Spinal cord (tissue), 10 donors: ENCODE measurements at places on chromosomes 2 and 18.

GRCh38 chr2:116718451-116718850 lies 1096.0 kb upstream of the DDX18 start:
- DNase-seq: no peak

- DNase-seq: no peak
Observed at GRCh38 chr2:74602586-74603281, 45.4 kb downstream of the M1AP start.

DNA sequence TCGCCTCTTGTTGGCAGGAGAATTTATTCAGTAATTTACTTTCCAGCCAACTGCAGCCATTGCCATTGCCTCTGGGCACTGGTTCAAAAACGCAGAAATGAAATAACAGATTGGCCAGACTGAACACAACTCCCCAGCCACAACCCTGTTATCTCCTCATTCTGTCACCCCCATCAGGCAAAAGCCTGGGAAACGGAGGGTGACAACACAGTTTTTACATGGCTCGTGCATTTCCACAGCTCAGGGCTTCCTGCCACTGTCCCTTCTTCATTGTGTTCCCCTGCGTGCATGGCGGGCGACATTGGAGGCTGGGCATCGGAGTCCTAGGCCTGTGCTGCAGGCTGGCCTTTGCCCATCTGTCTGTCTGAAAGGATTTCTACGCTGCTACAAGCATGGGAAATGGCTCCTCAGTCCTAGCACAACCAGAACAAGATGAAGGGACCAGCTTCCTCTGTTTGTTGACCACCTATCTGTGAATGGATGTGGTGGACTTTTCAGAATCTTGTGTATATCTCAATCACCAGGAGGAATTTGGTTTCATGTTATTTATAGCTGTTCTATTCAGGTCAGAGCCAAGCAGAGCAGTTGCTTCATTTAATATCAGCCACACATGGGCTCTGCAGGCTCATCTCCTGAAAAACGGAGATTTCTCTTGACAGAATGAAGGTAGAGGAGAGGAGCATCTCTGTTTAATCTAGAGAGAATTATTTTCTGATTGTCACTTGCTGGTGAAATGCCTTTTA lies 107.0 kb downstream of the MGAT5 start:
- DNase-seq: peak; percentile 64

DNA sequence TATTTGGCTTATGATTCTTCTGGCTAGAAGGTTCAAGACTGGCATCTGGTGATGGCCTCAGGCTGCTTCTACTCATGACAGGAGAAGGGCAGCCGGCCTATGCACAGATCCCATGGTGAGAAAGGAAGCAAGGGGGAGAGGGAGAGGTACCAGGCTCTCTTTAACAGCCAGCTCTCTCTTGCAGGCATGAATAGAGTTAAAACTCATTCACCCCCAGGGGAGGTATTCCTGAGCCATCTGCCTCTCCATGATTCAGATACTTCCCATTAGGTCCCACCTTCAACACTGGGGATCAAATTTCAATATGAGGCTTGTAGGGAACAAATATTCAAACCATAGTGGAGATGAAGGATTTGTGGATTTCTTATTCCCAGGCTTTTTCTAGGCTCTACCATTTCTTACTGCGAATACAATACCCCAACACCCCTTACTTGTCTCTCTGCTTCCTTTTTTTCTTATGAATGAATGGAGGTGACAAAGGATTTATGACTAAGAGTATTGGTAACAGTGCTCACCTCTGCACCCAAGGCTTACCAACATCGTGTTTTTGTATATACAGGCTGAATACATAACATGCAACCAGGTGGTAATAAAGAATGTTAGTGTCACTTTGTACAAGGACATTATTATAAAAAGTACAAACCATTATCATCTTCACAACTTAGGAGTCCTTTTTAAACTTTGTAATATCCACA lies 454.6 kb upstream of the TRIB2 start:
- no peak for DNase-seq

- no peak for DNase-seq
Observed at GRCh38 chr2:174059178-174059883, 94.2 kb upstream of the SP3 start.

- no peak for DNase-seq
Observed at GRCh38 chr18:57943723-57944122, 100.3 kb upstream of the NEDD4L start.

GRCh38 chr2:96225016-96225533 lies 16.4 kb upstream of the STARD7 start:
- no peak for DNase-seq

DNA sequence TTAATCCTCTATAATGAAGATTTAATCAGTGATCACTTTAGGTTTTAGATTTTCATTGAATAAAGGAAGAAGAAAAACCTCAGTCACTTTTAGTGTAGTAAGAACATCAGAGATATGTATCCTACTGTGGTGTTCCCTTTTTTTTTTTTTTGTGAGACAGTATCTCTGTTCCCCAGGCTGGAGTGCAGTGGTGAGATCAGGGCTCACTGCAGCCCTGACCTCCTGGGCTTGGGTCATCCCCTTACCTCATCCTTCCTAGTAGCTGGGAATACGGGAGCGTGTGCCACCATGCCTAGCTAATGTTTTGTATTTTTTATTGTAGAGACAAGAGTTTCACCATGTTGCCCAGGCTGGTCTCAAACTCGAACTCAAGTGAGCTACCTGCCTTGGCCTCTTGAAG lies 5.1 kb downstream of the SLC39A10 start:
- no peak for DNase-seq

DNA sequence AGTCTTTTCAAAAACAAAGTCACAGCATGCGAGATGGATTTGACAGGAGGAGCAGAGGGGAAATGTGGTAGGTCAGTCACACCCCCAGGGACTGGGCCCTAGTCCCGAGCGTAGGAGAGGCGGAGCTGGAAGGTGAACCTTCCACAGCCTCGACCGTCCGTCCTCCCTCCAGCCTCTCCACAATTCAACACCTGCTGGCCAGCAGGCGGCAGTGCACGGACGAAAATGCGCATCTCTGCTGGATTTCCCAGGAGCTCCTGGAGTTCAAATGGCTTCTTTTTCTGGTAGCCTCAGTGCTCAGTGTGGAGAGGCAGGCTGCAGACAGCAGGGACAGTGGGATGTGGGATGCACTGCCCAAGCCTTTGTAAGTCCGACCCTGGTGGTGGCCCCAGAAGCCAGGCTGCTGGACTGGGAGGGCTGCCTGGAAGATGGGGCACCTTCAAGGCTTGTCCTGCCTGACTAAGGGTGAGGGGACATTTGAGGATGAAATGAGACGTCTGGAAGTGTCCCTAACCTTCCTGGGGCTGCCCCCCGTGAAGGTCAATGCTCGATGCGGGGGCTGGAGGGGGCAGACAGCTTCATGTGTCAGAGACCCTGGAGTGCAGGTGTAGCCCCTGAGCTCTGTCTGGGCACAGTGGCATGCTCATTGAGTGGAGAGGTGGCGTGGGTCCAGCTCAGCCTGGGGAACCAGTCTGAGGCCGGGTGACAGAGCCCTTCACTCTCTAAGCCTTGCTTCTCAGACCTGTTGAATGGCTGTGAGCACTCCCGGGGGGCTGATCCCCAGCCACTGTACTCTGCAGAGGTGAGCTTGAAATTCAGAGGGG lies 189.5 kb downstream of the TFCP2L1 start:
- peak; percentile 47 for DNase-seq

DNA sequence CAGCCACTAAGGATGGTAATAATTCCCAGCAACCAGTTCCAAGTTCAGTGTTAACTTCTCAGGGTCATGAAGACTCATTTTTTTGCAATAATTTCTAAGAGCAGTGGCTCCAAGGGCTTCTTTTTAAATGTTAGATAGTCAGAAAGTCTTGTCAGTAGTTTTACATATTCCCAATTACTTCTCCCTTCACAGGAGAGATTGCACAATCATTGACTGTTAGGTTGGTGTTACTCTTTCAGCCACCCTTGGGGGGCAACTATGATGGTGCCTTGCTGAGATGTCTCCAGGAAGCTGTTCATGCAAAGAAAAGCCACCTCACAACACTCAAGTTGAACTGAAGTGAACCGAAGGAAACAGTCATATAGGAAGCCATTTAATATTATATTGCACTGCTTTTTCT lies 127.9 kb upstream of the DOCK10 start:
- DNase-seq: no peak

- DNase-seq: no peak
Observed at GRCh38 chr2:210895132-210895531, 338.7 kb downstream of the CPS1 start.

GRCh38 chr2:170950221-170950761 lies 21.2 kb downstream of the GORASP2 start:
- DNase-seq: no peak

DNA sequence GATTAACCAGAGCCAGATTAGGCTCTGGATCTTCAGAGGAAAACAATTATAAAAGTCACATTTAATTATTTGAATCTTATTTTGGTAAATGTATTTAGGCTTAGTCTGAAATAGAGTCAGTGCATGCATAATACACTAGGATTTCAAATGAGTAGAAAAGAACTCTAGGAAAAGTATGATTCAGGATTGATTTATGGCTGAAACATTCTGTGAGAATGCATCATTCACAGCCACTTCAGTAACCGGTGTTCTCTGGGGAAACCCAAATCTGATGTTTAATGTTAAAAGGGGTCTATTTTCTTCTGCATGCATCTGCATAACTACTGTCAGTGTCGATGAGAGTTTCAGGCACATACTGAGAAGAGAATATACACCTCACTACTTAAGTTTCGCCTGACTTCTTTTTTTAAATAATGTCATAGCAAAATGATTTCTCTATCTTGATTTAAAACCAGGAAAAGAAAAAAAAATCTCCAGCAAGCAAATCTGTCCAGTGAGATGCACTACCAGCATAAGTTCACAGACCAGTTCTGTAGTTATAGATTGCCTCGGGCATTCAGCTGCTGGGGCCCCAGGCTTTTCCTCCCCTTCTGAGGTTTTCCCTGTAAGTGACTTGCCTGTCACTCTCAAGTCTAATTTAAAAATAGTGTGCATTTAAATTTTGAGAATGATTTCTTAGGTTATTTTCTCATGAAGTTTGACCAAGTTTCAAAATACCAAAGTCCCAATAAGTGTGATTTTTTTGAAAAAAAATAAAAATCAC lies 501.5 kb downstream of the NR4A2 start:
- peak; percentile 16 for DNase-seq

GRCh38 chr2:126513033-126513432 lies 142.9 kb upstream of the GYPC start:
- no peak for DNase-seq

DNA sequence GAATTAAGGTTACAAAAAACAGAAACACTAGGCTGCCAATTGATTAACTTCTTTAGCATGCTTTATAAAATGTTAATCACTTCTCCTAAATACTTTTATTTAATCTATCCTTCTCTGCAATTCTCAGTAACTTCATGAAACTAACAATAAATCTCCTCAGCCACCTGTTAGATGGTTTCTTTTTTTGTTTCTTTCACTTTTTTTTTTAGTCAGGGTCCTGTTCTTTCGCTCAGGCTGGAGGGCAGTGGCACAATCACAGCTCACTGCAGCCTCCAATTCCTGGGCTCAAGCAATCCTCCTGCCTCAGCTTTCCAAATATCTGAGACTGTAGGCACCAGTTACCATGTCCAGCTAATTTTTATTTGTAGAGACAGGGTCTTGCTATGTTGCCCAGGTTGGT lies 213.4 kb upstream of the STK17B start:
- DNase-seq: no peak

- DNase-seq: no peak
Observed at GRCh38 chr2:207813221-207813916, 43.7 kb upstream of the FZD5 start.

GRCh38 chr2:191363267-191363666 lies 118.1 kb downstream of the MYO1B start:
- no peak for DNase-seq

DNA sequence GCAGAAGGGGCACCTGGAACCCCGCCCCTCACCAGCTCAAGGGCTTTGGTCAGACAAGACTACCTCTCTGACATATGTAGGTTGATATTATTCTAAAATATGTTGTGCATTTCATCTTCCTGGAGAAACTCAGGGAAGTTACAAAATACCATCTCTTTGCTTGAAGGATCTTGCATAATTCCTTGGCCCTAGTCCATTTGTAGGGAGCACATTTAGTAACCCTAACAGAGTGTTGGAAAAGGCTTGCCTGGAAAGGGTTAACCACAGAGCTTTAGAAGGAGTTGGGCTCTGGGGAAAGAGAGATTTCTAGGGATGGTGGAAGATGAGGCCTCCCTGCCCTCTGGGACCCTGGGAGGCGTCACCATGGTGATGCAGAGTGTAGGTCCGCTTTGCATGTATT lies 143.0 kb upstream of the SLC1A4 start:
- no peak for DNase-seq

DNA sequence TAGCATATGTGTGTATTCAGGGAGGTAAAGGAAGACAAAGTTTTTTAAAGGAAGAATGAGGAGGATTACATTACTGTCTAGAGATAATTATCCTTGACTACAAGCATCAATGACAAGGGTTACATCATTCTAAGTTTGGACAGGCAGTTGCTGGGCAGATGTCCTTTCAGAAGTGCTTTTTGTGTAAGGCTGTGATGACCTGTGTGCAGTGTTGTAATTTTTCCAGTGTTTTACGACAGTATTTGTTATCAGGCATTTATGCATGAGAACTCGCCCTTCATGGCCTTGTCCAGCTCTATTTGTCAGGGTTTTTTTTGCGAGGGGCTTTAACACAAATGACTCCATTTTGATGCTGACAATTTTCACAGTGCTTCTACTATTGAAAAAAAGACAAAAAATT lies 658.3 kb upstream of the NXPH2 start:
- DNase-seq: no peak

GRCh38 chr2:157631861-157632260 lies 3.2 kb upstream of the ACVR1C start:
- DNase-seq: no peak

DNA sequence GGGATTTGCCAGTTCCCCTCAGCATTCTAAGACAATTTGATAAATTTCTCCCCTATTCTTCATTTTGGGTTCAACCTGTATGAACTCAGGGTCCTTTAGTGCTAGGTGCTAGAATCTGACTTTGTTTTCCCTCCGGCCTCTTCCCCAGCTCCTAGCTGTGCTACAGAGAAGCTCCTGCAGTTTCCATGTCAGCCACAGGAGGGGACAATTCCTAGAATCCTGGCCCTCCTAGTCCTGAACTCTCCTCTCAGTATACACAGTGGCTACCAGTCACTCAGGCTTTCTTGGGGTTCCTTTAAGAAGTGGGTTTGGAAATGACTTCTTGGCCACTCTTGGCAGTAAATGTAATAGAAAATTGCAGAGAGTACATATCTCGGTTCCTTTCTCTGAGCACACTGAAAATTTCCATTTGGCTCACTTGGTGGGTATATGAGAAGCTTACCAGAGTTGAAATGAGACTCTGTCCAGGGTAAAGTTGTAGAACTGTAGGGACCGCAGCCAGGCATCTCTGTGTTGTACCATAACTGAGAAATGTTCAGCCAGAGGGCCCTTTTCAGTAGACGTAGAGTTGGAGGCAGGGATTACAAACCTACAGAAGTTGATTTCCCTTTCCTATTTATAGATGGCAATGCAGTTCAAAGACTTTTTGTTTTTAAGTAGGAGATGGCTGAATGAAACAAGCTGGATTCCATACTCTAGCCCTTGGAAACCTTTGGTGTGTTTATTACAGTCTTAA lies 5.0 kb upstream of the CHST10 start:
- no peak for DNase-seq

DNA sequence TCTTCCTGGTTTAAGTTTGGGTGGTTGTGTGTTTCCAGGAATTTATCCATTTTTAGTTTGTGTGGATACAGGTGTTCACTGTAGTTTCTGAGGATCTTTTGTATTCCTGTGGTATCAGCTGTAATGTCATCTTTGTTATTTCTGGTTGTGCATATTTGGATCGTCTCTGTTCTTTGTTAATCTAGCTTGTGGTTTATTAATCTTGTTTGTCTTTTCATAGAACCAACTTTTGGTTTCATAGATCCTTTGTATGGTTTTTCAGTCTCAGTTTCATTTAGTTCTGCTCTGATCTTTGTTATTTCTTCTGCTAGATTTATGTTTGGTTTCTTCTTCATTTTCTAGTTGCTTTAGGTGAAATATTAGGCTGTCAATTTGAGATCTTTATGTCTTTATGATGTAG lies 202.4 kb upstream of the ZSWIM2 start:
- DNase-seq: no peak
